ENCODE measurements at places on chromosomes 5 and 9.
A peak's percentile ranks its signal among the peaks of the same experiment; 100 is the strongest.

- no peaks in the 10 kb centered on the region for H3K4me1 ChIP-seq
- DNase-seq, result no peak
- H3K36me3 ChIP-seq, result no peaks in the 10 kb centered on the region
- H3K27ac ChIP-seq, result no peak overlapping the region
- no peaks in the 10 kb centered on the region for H3K27me3 ChIP-seq
- no peak overlapping the region for H3K4me3 ChIP-seq
Observed at GRCh38 chr5:174344335-174344734, 298.8 kb downstream of the NSG2 start.

DNA sequence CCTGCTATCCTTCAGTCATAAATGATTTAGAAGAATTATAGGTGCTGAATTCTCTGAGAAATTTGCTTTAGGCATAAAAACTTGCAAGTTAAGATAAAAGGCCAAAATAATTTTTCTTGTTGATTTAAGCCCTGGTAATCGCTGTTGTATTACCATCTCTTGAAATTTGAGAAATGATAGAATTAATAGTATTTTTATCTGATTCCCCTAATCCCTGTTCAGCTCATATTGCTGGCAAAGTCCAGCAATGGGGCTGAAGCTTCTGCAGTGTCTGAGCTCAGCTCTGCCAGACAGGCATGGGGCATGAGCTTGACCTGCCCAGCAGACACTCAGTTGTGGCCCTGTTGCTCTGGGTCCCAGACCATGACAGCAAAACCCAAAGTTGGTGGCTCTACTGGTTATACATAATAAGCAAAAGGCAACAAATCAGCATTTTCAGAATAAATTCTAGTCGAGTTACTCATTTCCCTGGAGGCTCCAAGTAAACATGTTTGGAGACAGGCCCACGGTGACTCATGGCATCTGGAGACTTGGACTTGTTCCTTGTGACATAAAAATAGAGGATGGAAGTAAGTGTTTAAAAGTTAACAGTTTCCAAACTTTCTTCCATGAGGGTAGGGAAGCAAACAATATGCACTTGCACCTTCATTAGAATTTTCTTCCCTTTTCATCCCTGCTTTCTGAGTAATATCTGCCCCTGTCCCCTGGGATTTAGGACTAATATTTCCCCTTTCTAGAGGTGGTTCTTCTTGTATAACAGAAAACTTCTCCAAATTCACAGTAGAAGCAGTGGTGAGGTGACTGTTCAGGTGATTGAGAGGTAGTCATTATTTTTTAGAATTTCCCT lies 60.2 kb upstream of the SLC2A8 start:
- H3K4me1 ChIP-seq, result peaks cover 51% of the 10 kb centered on the region
- no peak overlapping the region for H3K4me3 ChIP-seq
- H3K27ac ChIP-seq, result peak overlapping the region; percentile 70
- no peaks in the 10 kb centered on the region for H3K27me3 ChIP-seq
- H3K36me3 ChIP-seq, result no peaks in the 10 kb centered on the region
- no peak for DNase-seq

- DNase-seq, result no peak
- no peaks in the 10 kb centered on the region for H3K36me3 ChIP-seq
- no peaks in the 10 kb centered on the region for H3K27me3 ChIP-seq
Observed at GRCh38 chr9:84851935-84852585, 182.5 kb downstream of the NTRK2 start.

GRCh38 chr9:84485539-84485938 lies 145.0 kb upstream of the SLC28A3 start:
- no peak overlapping the region for H3K4me3 ChIP-seq
- no peaks in the 10 kb centered on the region for H3K4me1 ChIP-seq
- no peak for DNase-seq
- H3K27me3 ChIP-seq, result no peaks in the 10 kb centered on the region
- H3K36me3 ChIP-seq, result no peaks in the 10 kb centered on the region
- no peak overlapping the region for H3K27ac ChIP-seq

DNA sequence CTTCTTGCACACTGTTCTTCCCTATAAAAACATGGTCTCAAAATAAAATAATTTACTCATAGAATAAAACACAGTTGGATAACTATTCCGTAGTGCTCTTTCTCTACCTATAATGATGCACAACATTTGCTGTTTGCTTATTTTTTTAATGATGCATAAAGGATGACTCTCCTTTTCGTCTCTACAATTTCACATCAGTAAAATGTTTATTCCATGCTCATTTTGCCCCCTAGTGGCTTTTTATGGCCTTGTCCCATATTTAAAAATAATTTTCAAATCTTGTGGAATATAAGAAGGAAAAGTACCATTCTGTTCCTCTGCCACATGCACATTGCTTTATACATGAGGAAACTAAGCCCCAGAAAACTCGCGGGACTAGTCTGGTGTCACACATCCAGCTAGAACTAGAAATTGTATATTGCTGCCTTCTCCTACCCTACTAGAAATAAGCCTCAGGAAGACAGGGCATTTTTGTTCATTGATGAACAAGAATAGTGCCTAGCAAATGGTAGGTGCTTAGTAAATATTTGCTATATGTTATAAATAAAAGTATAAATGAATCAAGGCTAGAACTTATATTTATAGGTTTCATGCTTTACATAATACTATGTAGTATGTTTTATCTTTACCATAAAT lies 12.7 kb downstream of the KCTD16 start:
- no peak for DNase-seq
- peaks cover 12% of the 10 kb centered on the region for H3K4me1 ChIP-seq
- H3K27ac ChIP-seq, result no peak overlapping the region
- no peak overlapping the region for H3K4me3 ChIP-seq

DNA sequence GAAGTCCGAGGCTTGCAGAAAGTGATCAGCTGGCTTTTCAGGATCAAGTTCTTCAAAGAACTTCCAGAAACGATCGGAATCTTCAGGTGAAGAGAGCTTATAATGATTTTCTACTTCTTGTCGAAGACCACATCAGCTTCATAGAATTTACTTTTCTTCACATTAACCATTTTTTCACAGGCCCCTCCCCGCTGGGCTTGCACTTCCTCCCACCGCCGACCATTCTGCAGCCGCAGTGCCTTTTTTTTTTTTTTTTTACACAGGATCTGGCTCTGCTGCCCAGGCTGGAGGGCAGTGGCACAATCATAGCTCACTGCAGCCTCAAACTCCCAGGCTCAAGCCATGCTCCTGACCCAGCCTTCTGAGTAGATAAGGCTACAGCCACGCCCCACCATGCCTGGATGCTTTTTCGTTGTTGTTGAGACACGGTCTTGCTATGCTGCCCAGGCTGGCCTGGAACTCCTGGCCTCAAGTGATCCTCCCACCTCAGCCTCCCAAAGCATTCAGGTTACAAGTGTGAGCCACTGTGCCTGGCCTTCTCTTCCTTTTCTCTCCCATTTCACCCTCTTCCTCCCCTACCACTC lies 15.3 kb upstream of the RNF130 start:
- H3K4me3 ChIP-seq, result no peak overlapping the region
- peaks cover 17% of the 10 kb centered on the region for H3K4me1 ChIP-seq
- H3K36me3 ChIP-seq, result no peaks in the 10 kb centered on the region
- DNase-seq, result no peak
- H3K27ac ChIP-seq, result no peak overlapping the region

GRCh38 chr9:138013273-138013672 lies 135.7 kb downstream of the CACNA1B start:
- no peak overlapping the region for H3K27ac ChIP-seq
- H3K4me3 ChIP-seq, result no peak overlapping the region
- H3K27me3 ChIP-seq, result no peaks in the 10 kb centered on the region
- no peaks in the 10 kb centered on the region for H3K4me1 ChIP-seq
- DNase-seq, result no peak

DNA sequence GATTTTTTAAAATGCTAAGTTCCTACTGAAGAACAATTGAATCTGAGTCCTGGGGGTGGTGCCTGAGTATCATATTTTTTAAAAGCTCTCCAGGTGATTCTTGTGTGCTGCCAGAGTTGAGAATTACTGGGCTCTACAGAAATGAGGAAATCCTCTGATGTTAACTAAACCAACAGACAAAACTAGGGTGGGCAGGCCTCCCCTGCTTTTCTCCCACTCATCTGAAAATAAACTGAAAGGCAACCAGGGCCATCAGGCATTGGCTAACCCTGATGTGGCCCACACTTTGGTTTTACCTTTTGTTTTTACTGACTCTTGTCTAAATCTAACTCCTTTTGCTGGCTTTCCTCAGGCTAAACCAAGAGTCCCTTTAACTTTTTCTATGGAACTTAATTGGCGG lies 13.3 kb upstream of the CTNNA1 start:
- H3K27me3 ChIP-seq, result no peaks in the 10 kb centered on the region
- no peak for DNase-seq
- no peak overlapping the region for H3K27ac ChIP-seq
- no peaks in the 10 kb centered on the region for H3K36me3 ChIP-seq
- H3K4me3 ChIP-seq, result no peak overlapping the region
- H3K4me1 ChIP-seq, result peaks cover 3% of the 10 kb centered on the region

GRCh38 chr5:166111021-166111420 lies 2180.4 kb upstream of the WWC1 start:
- H3K27me3 ChIP-seq, result no peaks in the 10 kb centered on the region
- H3K4me1 ChIP-seq, result no peaks in the 10 kb centered on the region
- H3K27ac ChIP-seq, result no peak overlapping the region
- DNase-seq, result no peak
